ENCODE measurements at places on chromosomes 16 and 17.

DNA sequence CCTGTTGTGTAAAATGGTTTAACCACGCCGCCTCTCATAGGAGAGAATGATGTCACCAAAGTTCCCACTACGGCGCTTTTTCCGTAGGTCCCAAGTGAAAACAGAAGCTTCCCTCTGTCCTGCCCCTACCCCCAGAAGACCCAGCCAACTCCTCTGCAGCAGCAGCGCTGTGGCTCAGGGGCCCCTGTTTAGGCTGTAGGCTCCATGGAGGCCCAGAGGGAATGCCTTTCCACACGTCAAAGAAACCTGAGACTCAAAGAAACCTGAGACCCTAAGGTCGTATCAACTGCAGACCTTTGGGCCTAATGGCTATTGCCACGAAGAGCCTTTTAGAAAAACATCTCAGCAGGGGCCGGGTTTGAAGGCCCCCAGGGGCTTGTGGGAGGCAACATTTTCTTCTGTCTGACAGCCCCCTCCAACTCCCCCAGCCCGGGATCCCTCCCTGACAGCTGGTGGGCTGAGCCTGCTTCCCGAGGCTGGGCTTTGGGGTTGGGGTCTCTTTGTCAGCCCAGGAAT is 43.1 kb upstream of the MEAK7 start:
- no peak for DNase-seq

GRCh38 chr16:19872935-19873334 is 11.7 kb downstream of the GPRC5B start:
- DNase-seq = no peak

GRCh38 chr16:27267037-27267677 is 1.4 kb downstream of the NSMCE1 start:
- no peak for DNase-seq

- DNase-seq = no peak
Observed at GRCh38 chr17:39328815-39329214, 72.6 kb downstream of the FBXL20 start.

DNA sequence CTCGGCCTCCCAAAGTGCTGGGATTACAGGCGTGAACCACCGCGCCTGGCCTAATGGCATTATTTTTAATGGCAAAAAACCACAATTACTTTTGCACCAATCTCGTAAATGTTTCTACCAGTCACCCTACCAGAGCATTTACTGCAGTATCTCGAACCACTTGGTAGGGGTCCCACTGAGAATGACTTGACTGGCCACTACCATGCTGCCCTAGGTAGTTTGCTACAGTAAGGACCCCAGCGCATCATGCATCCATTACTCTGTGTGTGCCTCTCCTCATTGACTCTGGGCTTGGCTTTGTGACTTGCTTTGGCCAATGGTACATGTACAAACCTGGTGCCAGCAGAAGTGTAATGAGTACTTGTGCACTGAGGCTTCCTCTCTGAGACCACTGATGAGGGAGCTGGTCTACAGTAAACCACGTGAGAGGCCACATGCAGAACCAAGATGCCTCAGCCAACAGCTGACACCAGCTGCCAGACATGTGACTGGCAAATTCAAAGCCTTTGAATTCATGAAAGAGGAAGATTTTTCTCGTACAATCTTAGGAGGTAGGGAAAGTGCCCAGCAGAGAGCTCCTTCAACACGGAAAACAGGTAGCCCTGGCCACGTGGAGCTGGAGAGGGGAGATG is 421.7 kb upstream of the C16orf82 start:
- DNase-seq = no peak

GRCh38 chr16:67967958-67968399 is 458 bp downstream of the SLC12A4 start:
- DNase-seq = peak; percentile 40
